ENCODE measurements at places on chromosomes 2 and 18.

GRCh38 chr2:57448816-57449215 is 597.8 kb upstream of the VRK2 start:
- no peak for DNase-seq

DNA sequence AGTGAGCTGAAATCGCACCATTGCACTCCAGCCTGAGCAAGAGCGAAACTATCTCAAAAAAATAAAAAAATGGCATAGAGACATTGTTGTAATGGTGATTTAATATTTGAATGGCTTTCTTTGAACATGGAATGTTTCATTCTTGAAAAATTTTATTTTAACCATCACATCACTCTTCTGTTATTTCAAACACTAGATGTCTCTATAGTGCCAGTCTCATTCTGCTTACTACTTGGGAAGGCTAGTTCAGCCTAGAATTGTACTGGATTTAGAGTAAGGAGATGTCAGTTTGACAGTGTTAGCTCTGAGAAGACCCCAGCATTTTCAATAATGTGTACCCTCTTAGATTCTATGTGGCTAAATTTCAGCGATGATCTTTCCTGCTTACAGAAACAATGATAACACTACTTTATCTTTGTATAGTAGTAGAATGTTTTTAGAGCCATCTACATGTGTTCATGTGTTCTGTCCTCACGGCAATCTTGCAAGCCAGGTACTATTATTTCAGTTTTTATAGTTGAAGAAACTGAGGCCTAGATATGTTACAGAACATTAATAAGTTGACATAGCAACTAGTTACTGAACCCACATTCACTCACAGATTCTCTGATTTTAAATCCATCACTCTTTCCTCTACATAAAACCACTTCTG is 142.9 kb upstream of the ZSWIM2 start:
- peak; percentile 14 for DNase-seq

- DNase-seq = no peak
These were observed 357.9 kb upstream of the NRP2 start for GRCh38 chr2:205324355-205324754.

DNA sequence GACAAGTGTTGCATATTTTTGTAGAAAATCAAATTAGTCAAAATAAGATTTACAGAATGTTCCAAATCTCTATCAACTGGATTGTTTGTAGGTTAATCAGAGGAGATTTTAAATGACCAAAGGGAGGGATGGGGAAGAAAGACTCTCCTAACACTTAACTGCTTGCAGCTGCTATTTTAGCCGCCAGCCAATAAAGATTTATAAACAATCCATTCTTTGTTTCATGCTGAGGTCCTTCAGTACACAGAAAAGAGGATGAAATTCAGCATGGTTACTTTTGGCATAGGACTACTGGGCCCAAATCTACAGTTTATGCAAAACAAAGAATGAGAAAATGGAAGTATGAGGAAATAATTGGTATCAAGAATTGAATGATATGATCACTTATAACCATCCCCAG is 86.4 kb upstream of the FN1 start:
- DNase-seq = no peak

DNA sequence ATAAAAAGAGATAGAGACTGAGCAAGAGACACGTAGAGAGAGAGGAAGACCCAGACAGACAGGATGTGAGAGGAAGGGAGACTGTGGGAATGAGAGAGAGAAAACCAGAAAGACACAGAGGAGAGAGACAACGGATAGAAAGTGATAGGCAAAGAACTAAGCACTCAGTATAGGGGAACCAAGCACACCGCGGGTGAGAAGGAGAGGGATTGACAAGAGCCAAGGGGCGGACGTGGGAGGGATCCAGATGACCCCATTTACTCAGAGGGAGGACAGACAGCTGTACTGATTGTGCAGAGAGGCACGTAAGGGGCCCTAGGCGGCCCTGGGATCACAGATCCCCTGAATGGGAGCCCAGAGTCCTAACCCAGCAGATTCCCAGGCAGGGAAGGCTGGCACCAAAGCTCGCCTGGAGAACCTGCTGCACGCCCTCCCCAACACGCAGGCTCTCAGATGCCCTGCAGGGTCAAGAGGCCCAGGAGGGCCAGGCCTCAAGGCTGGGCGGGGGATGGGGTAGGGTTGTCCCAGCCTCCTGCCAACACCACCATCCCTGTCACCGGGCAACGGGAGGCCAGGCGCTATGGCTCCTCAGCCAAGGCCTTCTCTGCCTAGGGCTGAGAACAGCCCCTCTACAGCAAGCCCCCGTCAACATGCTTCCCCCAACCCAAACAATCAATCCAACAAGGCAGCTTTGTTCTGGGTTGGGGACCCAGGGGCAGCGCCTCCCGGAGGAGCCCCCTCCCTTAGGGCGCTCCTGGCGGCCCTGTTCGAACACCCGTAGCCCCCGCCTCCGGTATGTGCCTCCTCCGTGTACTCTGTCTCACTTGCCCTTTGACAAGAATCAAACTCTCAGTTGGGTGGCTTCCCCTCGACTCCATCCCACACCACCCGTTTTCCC is 579 bp downstream of the LOXL3 start:
- no peak for DNase-seq

DNA sequence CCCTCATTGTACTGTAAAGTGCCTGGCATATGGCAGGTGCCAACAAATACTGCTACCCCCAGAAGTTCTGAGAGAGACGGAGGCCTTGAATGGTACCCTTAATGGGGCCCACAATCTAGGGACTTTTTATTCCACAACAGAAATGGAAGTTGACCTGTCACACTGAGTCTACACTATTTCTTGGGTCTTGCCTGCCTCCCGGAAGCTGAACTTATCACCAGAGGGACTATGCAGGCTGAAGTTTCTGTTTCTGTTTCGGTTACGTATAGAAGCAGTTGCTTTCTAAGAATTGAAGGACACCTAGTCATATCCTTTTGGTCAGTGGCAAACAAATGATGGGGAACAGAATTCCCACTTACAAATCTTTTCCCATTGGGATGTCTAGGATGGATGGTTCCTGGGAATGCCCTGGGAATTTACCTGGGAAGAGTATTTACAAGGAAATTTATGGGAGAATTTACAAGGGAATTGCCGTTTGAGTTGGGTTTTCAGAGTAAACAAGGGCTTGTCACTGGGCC is 74.2 kb downstream of the HS1BP3 start:
- no peak for DNase-seq

GRCh38 chr2:74597410-74597809 is 42.9 kb downstream of the DOK1 start:
- DNase-seq = no peak

GRCh38 chr2:98468621-98469236 is 24.1 kb downstream of the INPP4A start:
- no peak for DNase-seq

DNA sequence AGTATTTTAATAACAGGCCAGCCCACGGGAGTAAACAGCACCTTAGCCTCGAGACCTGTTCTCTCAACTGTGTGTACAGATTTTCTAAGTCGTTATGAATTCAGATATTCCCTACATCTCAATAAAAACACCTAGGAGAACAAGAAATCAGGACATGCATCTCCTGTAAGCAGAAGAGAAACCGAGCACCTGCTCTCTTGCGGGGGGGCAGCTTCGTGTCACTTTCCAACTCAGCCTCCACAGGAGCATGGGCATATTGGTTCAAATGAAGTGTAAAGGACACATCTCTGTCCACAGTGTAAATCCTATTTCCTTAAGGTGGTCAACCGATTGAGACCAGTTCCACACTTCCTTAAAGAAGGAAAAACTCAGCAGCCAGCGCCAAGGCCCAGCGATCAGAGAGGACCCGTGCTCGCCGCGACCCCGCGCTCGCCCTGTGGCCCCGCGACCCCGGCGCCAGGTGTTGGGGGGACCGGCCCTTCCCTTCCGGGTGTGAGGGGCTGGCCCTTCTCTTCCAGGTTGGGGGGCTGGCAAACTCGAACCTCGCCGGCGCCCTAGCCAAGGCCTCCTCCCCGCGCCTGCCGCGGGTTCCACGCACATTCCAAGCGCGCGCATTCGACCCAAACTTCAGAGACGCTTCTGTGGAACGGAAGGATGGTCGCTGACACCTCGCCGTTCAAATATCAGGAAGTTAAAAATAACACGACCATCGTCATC is 652 bp downstream of the SH3YL1 start:
- DNase-seq = no peak

- DNase-seq = no peak
These were observed 283.3 kb upstream of the VWC2L start for GRCh38 chr2:214127571-214127970.
